ENCODE measurements at places on chromosomes 2 and 18. TPM values are rescaled to one million over a fixed set of nuclear protein-coding genes. Genes with fewer than 3 reads are reported as not detected.
A peak's percentile ranks its signal among the peaks of the same experiment; 100 is the strongest.

DNA sequence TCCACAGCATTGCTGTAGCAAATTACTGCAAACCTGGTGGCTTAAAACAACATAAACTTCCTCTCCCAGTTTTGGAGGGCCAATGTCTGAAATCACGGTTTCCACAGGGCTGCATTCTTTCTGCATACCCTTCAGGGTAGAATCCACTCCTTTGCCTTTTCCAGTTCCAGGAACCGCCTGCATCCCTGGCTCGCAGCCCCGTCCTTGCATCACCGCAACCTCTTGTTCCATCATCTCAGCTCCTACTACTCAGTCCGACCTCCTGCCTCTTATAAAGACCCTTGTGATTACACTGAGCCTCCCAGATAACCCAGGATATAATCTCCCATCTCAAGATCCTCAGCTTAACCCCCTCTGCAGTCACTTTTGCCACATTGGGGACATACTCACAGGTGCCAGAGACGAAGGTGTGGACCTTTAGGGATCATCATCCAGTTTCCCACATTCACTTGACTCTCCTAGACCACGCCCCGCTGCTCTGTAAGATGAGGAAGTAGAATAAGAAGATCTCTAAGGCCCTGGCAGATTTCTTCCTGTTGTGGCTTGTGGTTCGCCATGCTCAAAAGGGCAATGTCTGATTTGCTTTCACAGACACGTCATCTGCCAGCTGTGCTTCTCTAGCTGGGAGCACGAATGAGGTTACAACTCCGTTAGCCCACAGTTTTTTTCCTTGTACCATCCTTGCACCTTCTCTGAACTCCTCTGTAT, 103.6 kb upstream of the AGAP1 start:
- H3K36me3 ChIP-seq = no peaks in the 10 kb centered on the region
- no peak for DNase-seq
- H3K27ac ChIP-seq = no peak overlapping the region

DNA sequence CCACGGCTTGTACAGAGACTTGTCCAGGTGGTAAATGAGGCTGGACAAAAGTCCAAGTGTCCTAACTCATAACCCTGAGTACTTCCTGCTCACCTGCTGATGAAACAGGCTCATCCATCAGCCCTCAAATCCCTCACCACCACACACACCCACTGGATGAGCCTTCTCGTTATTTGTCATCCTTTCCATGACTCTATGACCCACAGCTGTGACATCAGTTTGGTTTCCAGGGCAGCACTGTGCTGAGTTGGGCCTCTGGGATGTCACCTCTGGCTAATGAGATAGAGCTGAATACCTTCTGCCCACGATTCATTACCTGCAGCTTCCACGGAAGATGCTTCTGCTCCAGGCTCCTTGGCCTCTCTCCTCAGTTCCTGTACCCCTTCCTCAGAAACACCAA, 39.4 kb downstream of the SLC14A2 start:
- DNase-seq = no peak
- no peak overlapping the region for H3K27ac ChIP-seq
- H3K27me3 ChIP-seq = no peaks in the 10 kb centered on the region
- H3K36me3 ChIP-seq = no peaks in the 10 kb centered on the region
- no peak overlapping the region for H3K4me3 ChIP-seq
- no peaks in the 10 kb centered on the region for H3K4me1 ChIP-seq

- H3K4me3 ChIP-seq = no peak overlapping the region
- no peak for DNase-seq
- H3K4me1 ChIP-seq = peaks cover 17% of the 10 kb centered on the region
Measured at GRCh38 chr2:216548901-216549331, 50.3 kb downstream of the RPL37A start.

- no peak overlapping the region for H3K27ac ChIP-seq
- no peaks in the 10 kb centered on the region for H3K36me3 ChIP-seq
- H3K4me1 ChIP-seq = no peaks in the 10 kb centered on the region
Measured at GRCh38 chr2:223459328-223459939, 142.7 kb downstream of the SCG2 start.

DNA sequence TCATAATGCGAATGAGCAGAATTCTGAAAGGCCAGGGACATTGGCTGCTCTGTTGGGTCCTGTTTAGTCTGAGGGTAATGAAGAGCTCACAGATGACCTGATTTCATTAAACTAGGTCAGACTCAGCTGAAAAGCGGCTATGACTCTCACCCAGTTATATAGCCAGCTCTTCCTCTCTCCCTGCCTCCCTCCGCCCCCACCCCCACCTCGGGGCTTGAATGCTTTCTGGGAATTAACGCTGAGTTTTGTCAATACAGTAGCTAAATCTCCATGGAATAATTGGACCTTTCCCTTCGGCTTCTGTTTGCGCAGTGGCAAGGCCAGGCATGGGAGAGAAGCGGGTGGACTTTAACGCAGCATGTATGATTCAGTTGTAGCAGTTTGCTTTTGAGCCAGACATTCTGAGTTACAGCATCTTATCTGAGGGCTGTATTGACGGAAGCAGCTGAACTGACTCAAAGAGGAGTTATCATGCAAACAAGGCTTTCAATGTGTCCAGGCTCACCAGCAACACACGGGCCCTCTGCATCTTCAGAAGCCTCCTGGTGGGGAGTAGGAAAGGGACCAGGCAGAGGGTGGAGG, 110.6 kb downstream of the MYCN start:
- DNase-seq = peak; percentile 73
- peak overlapping the region; percentile 21 for H3K27ac ChIP-seq
- peaks cover 13% of the 10 kb centered on the region for H3K4me1 ChIP-seq
- H3K4me3 ChIP-seq = no peak overlapping the region
- no peaks in the 10 kb centered on the region for H3K36me3 ChIP-seq
- H3K27me3 ChIP-seq = no peaks in the 10 kb centered on the region

- H3K4me1 ChIP-seq = no peaks in the 10 kb centered on the region
- H3K36me3 ChIP-seq = peaks cover 86% of the 10 kb centered on the region
- no peak overlapping the region for H3K4me3 ChIP-seq
- H3K27ac ChIP-seq = no peak overlapping the region
- no peaks in the 10 kb centered on the region for H3K27me3 ChIP-seq
- no peak for DNase-seq
Measured at GRCh38 chr2:218648787-218649100, 10.7 kb downstream of the ZNF142 start.

GRCh38 chr18:51235009-51235789, 37.7 kb upstream of the MEX3C start:
- H3K4me3 ChIP-seq = no peak overlapping the region
- no peaks in the 10 kb centered on the region for H3K4me1 ChIP-seq
- no peak overlapping the region for H3K27ac ChIP-seq
- no peaks in the 10 kb centered on the region for H3K36me3 ChIP-seq

DNA sequence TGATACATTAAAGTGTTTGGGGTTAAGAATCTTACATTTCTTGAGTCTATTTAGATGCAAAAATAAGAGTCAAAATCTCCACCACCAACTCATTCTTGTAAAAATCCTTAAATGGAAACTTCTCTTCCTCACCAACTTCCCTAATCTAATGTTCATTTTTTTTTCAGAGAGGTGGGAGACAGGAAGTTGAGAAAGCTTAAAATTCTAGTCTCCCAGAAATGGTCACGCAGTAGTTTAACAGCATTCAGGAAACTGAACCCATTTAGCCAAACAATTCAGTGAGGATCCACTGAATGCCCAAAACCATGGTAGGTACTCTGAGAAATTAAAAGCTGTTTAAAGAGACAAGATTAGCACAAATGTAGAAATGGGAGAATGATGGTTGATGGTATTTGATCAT, 69.0 kb downstream of the TXNL1 start:
- H3K27ac ChIP-seq = no peak overlapping the region
- peak; percentile 55 for DNase-seq
- H3K27me3 ChIP-seq = no peaks in the 10 kb centered on the region
- no peaks in the 10 kb centered on the region for H3K36me3 ChIP-seq
- no peak overlapping the region for H3K4me3 ChIP-seq
- H3K4me1 ChIP-seq = peaks cover 9% of the 10 kb centered on the region

- H3K36me3 ChIP-seq = no peaks in the 10 kb centered on the region
- H3K4me1 ChIP-seq = no peaks in the 10 kb centered on the region
- no peak overlapping the region for H3K27ac ChIP-seq
- no peak overlapping the region for H3K4me3 ChIP-seq
Measured at GRCh38 chr18:52391810-52392559, 52.0 kb downstream of the DCC start.

GRCh38 chr2:122023059-122023864, 267.8 kb downstream of the TSN start:
- no peak overlapping the region for H3K27ac ChIP-seq
- peak; percentile 65 for DNase-seq
- peaks cover 9% of the 10 kb centered on the region for H3K4me1 ChIP-seq
- no peaks in the 10 kb centered on the region for H3K27me3 ChIP-seq
- no peaks in the 10 kb centered on the region for H3K36me3 ChIP-seq

DNA sequence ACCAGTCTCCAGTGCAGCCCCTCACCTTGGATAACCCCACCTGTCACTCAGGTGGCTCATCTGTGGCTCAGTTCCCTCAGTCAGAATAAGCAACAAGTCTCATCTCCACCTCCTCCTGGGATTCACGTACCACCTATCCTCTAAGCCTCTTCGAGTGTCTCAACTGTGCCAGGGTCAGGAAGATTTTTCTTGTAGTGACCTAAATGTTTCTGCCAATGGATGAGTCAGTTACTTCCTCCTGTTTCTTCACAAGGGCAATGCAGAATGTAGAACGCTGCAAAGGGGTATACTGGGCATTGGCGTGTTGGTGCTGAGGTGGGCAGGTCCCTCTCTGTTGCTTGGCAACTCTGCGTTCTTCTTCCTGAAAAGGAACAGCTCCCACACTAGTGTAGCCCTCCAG, 213.3 kb upstream of the CXCR4 start:
- peaks cover 14% of the 10 kb centered on the region for H3K4me1 ChIP-seq
- no peak overlapping the region for H3K27ac ChIP-seq
- H3K4me3 ChIP-seq = no peak overlapping the region
- no peaks in the 10 kb centered on the region for H3K27me3 ChIP-seq
- H3K36me3 ChIP-seq = no peaks in the 10 kb centered on the region

GRCh38 chr2:64904413-64905329, 84.5 kb upstream of the SLC1A4 start:
- H3K27me3 ChIP-seq = peaks cover 2% of the 10 kb centered on the region
- peak; percentile 47 for DNase-seq
- H3K27ac ChIP-seq = no peak overlapping the region
- H3K4me1 ChIP-seq = peaks cover 19% of the 10 kb centered on the region

DNA sequence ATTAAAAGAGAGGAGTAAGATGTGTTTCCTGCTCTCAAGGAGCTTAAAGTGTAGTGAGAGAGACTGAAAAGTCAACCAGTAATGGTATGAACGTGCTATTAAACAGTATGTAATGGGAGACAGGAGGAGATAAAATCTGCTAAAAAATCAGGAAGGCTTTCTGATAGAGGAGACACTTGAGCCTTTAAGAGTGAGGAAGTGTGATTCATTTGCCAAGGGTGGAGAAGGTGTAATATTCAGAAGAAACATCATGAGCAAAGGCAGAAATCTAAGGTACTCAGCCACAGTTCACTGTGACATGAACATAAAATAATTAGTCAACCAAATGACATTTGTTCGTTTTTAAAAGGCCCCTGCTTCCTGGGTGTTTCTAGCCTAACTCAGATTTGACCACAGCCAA, 137.8 kb upstream of the SKOR2 start:
- DNase-seq = no peak
- no peaks in the 10 kb centered on the region for H3K27me3 ChIP-seq
- H3K36me3 ChIP-seq = no peaks in the 10 kb centered on the region

DNA sequence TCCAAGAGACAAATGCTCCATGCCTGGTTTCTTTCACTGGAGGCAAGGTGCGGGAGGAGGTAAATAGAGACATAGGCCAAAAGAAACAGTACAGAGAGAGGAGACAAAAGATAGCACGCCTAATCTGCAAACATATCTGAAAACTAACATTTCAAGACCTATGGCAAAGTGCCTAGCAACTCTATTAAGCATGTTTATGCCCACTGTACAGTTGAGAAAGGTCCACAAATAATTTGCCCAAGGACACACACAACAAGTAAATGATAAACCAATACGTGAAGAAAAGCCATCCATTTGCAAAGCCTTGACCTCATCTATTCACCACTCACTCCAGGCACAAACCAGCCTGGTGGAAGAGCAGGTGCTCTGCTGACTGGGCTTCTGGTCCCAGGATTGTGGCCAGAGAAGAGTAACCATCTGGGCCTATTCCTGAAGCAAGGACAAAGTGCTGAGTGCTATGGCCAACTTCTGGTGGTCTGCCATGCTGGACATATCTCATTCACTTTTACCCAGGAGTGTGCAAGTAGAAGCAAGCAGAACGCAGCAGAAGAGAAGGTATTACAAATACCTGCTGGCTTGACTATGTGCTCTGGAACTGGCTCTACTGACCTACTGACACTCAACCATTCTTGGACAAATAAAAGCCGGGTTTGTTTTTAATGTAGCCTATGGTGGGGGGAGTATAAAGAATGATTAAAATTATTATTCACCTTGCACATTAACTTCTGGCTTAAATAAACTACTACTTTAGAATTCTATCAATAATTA, 25.3 kb downstream of the TMEM131 start:
- H3K4me3 ChIP-seq = no peak overlapping the region
- H3K27me3 ChIP-seq = no peaks in the 10 kb centered on the region
- no peaks in the 10 kb centered on the region for H3K36me3 ChIP-seq
- H3K27ac ChIP-seq = no peak overlapping the region
- DNase-seq = no peak
- no peaks in the 10 kb centered on the region for H3K4me1 ChIP-seq

- DNase-seq = no peak
- no peak overlapping the region for H3K4me3 ChIP-seq
- no peak overlapping the region for H3K27ac ChIP-seq
- no peaks in the 10 kb centered on the region for H3K4me1 ChIP-seq
- H3K27me3 ChIP-seq = no peaks in the 10 kb centered on the region
Measured at GRCh38 chr2:172698041-172698863, 37.4 kb upstream of the RAPGEF4 start.

- peak within 1 kb of the TSS; percentile 70 for H3K27ac ChIP-seq
- no peaks in the 10 kb centered on the region for H3K27me3 ChIP-seq
- peaks cover 9% of the 10 kb centered on the region for H3K4me1 ChIP-seq
Measured at GRCh38 chr2:224401641-224402342, at the start of gene FAM124B. TSS of gene FAM124B (minus strand) at chr2:224402107. CDS start at chr2:224401768, 339 bp downstream.

- H3K27ac ChIP-seq = no peak overlapping the region
- no peak for DNase-seq
- H3K27me3 ChIP-seq = no peaks in the 10 kb centered on the region
- no peak overlapping the region for H3K4me3 ChIP-seq
- H3K36me3 ChIP-seq = no peaks in the 10 kb centered on the region
- H3K4me1 ChIP-seq = peaks cover 10% of the 10 kb centered on the region
Measured at GRCh38 chr2:150127995-150128394, 359.5 kb downstream of the RND3 start.

DNA sequence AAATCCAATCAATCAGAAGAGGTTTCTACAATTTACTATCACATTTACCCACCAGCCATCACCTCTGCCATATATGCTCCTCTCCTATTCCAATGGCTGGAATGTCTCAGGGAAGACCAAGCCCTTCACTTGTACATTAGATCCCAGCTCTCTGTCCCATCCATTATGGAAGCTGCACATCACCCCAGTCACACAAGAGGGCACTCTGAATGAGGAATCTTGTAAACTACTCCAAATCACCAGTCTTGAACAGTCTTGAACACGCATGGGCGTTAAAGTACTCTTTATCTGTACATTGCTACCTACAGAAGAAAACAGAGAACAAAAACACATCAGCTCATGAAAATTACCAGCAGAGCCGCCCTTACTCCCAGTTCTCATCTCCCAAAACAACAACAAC, 38.7 kb downstream of the ZC3H8 start:
- DNase-seq = no peak
- H3K27me3 ChIP-seq = no peaks in the 10 kb centered on the region
- peaks cover 12% of the 10 kb centered on the region for H3K36me3 ChIP-seq
- no peaks in the 10 kb centered on the region for H3K4me1 ChIP-seq
- no peak overlapping the region for H3K4me3 ChIP-seq

MAP4K4 gene
- 62.3 TPM for total RNA-seq

CFC1 gene
- total RNA-seq = not detected

ACMSD gene
- not detected for total RNA-seq

GDF7 gene
- 0.62 TPM for total RNA-seq

RALBP1 gene
- 37.5 TPM for total RNA-seq

SLC9A2 gene
- total RNA-seq = 2.7 TPM

FN1 gene
- 455 TPM for total RNA-seq

Measured in muscle of leg (tissue), 16 donors.